Breast epithelium (tissue), 4 donors: ENCODE measurements at places on chromosomes 5 and 9. TPM values are rescaled to one million over a fixed set of nuclear protein-coding genes. Genes with fewer than 3 reads are reported as not detected.
A peak's percentile ranks its signal among the peaks of the same experiment; 100 is the strongest.

The CA9 gene
- total RNA-seq, result not detected

DNA sequence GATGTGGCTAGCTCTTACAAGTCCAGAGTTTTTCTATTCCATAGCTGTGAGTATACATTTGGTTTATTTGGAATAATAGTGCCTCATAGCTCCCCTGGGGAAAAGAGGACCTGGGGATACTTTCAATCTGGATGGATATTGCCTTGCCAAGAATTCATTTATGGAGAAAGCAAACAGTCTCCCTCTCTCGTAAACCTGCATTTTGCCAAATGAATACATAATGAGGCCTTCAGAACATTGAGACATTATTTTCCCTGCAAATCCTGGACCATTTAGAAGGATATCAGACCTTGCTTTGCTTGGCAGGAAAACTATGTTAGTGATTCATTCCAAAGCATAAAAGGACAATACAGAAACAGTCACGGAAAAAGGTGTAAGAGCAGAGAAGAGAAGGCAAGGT, 569.6 kb upstream of the BRINP1 start:
- DNase-seq, result no peak

GRCh38 chr5:158908425-158909220, 191.1 kb downstream of the EBF1 start:
- no peak for DNase-seq

- DNase-seq, result peak; percentile 35
These were observed 92.9 kb downstream of the TNC start for GRCh38 chr9:115024925-115025535.

DNA sequence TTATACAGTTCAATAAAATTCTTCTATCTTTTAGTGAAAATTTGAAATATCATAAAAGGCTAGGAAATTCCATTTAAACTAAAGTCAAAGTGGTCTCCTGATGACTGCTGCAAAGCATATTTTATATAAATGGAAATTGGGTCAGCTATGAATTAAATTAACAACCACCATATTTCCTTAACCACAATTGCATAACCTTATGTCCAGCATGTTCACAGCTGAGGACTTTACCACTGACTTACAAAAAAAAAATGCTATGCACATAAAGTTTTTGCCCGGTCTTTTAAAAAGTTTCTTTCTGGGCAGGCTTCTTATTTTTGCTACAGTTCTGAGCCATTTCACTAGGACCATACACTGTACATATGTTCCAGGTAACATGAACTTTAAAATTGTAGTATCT, 208.6 kb upstream of the RGMB start:
- no peak for DNase-seq
